NCI-H2171 (cell line): ENCODE measurements at places on chromosomes 12 and 14.

DNA sequence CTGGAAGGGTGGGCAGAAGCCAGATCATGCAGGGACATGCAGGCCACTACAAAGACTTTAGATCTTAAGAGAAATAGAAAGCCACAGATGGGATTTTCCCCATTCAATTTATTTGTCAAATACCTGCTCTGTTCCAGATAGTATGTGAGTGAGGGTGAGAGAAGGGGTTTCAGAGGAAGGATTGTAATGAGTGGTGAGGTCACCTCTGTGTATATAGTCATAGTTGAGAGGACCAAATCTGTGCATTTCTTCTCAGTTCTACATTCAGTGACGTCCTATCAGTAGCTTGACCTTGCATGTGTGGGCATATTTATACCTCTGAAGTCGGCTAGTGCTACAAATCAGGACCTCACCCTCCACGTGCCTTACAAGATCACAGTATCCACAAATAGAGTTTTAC lies 31.2 kb upstream of the RBM19 start:
- DNase-seq: no peak

DNA sequence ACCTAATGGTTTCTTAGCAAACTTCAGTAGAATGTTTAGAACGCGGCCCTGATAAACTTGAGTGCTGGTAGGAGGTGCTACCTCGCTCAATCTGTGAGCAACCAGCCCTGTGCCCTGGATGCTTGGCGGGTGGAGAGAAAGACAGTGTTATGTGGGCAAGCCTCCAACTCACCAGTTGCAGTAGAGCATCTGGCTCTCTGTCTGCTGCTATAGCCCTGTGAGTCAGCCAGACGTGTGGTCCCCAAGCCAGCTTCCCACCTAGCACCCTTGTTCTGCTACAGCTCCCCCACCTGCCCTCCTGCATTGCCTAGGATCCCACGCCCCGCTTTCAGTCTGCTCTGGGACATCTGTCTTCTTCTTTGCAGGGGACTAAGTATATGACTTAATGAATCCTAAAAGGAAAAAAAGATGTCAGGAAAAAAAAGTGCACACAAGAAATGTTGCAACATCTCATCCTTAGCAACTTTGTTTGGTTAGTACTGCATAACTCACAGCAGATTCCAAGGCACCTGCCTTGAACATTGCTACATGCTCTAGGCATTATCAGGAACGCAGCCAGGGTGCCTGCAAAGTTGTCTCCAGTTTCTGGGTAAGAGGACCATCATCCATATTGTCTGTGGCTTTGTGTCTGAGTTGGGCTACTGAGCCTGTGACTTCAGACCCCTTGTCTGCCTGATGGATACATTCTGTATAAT lies 13.6 kb downstream of the SNRNP35 start:
- DNase-seq: no peak

- no peak for DNase-seq
Measured at GRCh38 chr14:55553791-55554190, 26.2 kb upstream of the KTN1 start.

DNA sequence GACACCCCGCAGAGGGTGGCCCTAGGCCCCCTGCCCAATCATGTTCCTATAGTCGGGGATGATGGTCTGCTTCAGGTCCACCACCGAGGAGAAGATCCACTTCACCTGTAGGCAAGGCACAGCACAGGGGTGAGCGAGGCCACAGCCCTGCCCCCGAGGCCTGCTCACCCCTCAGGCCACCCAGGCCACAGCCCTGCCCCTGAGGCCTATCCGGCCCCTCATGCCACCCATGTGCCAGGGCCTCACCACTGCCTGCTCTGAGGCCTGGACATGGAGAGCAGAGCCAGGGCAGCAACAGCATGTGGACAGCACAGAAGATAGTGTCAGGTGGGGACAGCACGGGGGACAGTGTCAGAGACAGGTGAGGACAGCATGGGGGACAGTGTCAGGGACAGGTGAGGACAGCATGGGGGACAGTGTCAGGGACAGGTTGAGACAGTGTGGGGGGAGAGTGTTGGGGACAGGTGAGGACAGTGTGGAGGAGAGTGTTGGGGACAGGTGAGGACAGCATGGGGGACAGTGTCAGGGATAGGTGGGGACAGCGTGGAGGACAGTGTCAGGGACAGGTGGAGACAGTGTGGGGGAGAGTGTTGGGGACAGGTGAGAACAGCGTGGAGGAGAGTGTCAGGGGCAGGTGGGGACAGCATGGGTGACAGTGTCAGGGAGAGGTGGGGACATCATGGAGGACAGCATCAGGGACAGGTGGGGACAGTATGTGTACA lies 239.7 kb downstream of the TMEM121 start:
- no peak for DNase-seq

DNA sequence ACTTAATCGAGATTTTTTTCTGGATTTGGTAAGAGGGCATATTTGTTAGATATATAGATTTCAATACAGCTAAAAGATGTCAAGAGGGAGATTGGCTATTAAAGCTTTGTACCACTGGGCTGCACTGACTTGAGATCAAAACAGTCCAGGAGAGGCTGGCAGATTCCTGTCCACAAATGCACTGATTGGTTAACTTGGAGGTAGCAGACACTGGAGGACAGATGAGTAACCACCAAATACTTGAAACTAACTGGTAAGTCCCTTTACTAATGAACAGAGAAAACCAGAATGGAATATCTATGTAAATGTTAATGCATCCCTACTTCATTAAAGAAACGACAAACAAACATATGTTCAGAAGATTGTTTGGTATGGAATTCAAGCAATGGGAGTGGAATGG lies 416.6 kb downstream of the LRIG3 start:
- no peak for DNase-seq

DNA sequence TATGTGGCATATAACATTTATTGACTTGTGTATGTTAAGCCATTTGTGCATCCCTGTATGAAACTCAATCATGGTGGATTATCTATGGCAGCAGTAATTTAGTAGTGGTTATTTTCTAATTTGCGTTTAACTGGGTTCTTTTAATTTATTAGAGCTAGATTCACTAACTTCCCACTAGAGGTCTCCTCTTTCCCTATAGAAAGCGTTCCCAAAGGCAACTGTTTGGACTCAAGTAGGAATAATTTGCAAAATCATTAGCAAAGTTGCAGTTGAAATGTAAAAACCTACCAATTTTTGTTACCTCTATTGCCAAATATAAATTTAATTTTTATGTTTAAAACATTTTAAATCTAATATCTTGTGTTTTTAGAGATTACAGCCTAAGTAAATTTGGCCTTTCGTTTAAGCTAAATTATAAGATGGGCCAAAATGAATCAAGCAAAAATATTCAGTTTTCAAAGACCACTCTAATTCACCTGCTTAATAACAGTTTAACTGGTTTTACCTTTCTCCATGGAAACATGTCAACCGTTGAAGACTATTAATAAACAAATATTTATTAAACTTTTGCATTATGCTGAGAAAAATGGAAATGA lies 6.0 kb downstream of the DMAC2L start:
- DNase-seq: peak; percentile 48

GRCh38 chr14:64296561-64296960 lies 2.4 kb upstream of the ESR2 start:
- DNase-seq: no peak

DNA sequence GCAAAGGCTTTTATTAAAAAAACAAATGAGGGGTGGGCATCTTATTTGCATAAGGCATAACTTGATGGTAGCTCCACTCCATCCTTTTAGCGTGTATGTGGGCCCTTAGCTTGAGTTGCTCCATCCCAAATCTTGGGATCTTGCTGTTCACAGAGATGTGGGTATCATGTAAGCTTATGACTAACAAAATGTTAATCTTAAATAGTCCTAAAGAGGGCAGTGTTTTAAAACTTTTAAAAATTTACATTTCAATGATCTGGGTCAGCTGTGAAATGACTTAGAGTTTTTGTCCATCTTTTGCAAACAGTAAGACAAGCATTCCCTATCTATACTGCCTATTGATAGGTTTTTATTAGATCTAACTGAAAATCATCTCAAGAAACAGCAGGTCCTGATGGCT lies 86.0 kb downstream of the SLCO1A2 start:
- peak; percentile 28 for DNase-seq

GRCh38 chr12:116697716-116698115 lies 40.2 kb downstream of the SPRING1 start:
- no peak for DNase-seq

DNA sequence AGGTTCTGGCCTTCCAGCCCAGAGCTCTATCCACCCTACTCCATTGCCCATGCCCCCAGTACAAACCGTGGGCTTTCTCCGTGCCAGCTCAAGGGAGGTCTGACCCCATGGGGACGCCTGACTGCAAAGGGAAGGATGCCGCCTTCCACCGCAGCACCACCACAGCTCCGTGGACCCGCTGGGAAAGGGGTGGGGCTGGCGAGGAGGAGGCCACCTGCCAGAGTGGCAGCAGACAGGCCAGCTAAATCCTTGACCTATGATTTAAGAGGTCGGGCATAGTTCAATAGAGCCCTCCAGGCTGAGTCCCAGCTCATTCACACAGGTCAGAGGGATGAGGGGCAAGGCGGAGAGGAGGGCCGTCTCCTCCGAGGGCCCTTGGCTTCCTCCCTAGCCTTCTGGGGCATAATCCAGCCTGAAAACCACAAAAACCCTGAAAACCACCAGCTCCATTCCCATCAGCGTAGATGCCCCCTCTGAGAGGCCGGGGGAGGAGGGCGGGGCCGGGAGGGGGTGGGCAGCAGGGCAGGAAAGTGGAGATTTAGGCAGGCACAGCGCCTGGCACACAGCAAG lies 14.9 kb upstream of the FIGNL2 start:
- no peak for DNase-seq

- DNase-seq: no peak
Measured at GRCh38 chr12:117359029-117359845, 2.2 kb downstream of the NOS1 start.

GRCh38 chr12:106304797-106305196 lies 2.3 kb downstream of the TCP11L2 start:
- DNase-seq: no peak

DNA sequence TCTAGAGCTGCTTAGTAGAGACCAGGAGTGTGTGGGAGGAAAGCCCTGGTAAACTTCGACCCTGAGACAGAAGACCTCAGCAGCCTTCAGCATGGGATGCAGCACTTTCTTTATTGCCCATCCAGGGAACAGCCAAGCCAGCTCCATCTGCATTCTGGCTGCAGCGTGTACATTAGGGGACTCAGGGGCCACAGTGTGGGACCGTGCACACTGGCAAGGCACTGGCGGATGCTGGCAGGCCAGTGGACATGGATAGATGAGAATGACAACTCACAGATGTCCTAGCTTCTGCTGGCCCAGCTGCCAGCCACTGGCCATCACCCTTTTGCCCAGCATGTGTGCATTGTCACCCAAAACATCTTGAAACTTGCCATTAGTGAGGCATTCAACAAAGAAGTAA lies 12.5 kb downstream of the PLD4 start:
- DNase-seq: no peak

GRCh38 chr14:62017651-62018230 lies 255.5 kb downstream of the SNAPC1 start:
- no peak for DNase-seq

- no peak for DNase-seq
Measured at GRCh38 chr12:132117558-132117875, 26.6 kb downstream of the DDX51 start.

GRCh38 chr14:93571275-93571674 lies 140.5 kb downstream of the UNC79 start:
- no peak for DNase-seq

DNA sequence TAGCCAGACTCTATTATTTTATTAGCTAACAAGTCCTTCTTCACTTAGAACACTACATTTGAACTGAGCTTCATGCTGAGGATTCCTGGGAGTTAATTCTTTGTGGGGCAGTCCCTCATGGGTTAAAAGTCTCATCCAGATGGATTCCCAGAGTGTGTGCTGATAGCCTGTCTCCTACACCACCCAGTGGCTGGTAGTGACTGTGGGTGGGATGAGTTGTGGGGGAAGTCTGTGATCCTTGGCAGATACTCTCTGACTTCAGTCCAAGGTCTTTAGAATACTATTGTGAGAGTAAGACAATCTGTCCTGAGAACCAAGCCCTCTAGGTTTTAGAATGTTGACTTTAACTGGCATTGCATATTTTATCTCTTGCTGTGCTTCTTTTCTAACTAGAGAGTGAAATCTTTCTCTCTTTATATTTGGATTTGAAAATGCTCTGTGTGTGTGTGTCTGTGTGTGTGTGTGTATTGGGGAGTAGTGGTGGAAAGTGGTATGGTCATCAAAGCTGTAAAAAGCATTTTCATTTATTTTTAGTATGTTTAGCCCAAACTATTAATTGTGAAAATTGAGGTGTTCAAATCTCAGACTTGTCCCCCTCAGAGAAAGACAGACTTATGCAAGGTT lies 37.3 kb downstream of the AKAP6 start:
- no peak for DNase-seq

GRCh38 chr12:79776111-79776510 lies 85.3 kb upstream of the PAWR start:
- no peak for DNase-seq

GRCh38 chr14:99685151-99685591 lies 1.1 kb downstream of the CYP46A1 start:
- no peak for DNase-seq

DNA sequence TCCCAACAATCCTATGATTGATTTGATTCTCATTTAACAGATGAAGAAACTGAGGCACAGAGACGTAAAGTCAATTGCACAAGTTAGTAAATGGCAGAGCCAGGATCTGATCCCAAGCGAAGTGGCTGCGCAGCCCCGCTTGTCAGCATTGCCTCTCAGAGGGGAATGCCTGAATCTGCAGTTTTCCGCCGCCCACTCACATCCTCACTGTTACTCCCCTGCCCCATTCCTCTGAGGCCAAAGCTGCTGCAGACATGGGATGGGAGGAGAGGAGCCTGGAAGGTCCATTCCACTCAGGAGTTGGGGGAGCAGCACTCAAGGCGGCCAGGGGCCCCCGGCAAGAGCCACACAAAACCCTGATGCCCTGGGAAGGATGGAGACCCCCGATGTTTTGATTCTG lies 1.0 kb downstream of the NRIP2 start:
- no peak for DNase-seq

DNA sequence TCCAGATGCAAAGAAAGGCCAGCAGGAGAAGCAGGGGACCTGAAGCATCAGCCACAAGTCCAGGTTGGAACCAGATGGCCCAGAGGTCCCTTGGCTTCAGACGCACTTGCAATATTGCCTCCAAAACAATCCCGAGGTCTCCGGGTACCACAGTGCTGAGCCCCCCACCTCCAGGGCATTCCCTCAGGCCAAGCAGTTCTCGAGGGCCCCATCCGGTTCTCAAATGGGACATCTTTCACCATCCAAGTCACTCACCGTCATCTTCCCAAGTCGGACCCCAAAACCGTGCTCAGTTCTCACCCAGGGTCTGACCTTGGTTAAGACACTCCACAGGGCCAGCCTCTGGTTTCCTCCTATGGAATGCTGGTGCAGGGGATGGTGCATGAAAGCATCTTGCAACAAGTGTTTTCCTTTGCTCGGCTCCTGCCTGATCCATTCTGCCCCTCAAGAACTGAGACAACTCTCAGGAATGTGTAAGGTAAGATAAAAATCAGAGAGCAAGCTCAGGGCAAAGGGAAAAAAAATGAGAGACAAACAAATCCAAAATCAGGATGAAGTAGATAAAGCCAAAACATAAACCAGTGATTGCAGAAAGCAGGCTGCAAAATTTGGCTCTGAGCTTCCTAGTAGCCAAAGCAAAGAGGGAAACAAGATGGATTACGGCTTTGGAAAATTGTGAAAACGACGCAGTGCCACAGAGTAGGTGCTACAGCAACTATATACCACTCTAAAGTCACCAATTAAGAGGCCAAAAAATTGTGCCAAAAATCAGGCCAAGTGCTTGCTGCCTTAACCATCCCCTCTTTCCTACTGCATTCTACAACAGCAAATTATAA lies 8.0 kb downstream of the NCOR2 start:
- no peak for DNase-seq

- DNase-seq: no peak
Measured at GRCh38 chr12:4621511-4621910, 27.3 kb downstream of the AKAP3 start.
